ENCODE measurements at places on chromosomes 1 and 21.

DNA sequence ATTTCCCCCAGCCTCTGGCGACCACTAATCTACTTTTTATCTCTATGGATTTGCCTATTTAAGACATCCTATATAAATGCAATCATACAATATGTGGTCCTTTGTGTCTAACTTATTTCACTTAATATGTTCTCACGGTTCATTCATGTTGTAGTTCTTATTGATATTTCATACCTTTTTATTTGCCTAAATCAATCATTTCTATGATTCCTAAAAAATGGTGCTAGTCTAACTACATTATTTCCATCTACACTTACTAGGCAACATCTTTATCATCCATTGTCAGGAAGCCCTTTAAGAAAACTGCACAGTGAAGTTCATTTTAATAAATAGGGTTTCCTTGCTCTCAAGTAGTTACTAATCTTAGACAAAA lies 380 bp upstream of the FBXO28 start:
- DNase-seq = no peak

DNA sequence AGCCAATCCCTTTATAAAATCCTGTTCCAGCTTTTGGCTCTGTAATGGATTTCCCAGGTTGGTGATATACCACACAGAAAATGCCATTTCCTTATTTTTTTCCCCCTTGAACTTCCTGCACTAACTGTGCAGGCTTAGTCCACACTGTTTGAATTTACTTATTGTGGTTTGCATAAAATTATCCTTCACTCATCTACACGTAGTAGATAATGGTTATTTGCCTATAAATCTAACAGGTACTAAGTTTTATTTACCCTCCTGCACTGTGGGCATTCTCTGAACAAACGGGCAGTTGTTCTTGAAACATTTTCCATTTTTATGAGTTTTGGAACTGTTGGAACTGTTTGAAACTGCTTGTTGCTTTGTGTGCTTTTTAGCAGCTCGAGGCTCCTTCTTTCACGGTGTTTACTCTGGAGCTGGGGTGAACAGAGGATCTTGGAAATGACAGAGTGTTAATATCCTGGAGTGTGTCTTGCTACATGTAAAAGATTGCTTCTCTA lies 23.0 kb upstream of the KIFAP3 start:
- no peak for DNase-seq

DNA sequence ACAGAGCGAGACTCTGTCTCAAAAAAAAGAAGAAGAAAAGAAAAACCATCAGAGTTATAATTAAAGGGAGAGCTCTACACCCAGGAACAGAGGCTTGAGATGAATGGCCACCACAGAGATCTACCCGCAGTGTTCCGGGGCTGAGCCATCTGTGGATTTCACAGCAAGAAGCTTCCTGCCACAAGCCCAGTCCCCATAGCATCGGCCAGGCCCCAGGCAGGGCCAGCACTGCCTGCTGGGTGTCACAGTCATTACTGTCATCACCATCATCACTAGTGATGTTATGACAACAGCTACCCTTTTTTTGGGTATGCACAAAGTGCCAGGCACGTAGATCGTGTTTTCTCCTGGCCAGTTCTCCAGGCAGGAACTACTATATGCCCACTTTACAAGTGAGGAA lies 111.6 kb upstream of the VAMP3 start:
- no peak for DNase-seq

DNA sequence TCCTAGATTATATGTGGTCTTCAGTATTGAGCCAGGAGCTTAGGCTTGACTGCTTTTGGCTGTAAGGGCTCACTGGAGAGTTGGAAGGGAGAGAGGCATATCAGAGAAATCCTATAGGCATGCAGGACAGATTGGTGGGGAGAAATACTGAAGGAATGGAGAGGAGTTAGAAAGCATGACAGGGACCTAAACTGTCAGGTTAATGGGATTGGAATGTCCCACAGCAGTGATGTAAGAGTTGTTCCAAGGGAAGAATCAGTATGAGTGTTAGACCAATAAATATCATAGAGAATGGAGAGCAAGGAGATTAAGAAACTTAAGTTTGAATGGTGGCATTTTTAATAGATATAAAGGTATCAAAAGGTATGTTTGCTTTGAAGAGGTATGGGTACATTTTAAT lies 39.7 kb downstream of the SLC35A3 start:
- no peak for DNase-seq

DNA sequence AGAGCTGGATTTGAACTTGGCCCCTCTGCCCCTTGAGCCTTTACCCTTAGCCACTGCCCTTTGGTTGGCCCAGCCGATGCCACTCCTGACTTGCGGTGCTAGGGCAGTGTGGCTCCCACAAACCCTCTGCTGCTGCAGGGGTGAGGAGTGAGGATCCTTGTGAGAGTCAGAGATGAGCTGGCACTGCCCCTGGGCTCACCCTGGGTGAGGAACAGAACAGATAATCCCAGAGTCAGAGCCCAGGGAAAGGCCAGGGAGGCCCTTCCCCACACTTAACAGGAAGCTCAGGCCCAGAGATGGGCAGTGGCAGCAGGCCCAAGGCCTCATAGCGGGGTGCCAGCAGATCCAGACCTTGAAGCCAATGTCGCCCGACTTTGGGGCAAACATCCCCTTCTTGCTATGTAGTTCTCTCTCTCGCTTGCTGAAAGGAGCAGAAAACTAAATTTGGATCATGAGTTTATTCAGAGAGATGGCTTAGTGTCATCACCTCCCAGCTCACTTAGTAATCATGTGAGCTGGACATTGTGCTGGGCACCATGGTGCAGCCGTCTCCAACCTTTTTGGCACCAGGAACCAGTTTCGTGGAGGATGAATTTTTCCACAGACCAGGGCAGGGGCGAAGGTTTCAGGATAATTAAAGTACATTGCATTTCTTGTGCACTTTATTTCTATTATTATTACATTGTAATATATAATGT lies 81.4 kb downstream of the IGSF21 start:
- DNase-seq = no peak

GRCh38 chr1:202237052-202237451 lies 43.5 kb downstream of the LGR6 start:
- DNase-seq = peak; percentile 76

- DNase-seq = no peak
These were observed 171.2 kb downstream of the ETS2 start for GRCh38 chr21:38976900-38977299.

DNA sequence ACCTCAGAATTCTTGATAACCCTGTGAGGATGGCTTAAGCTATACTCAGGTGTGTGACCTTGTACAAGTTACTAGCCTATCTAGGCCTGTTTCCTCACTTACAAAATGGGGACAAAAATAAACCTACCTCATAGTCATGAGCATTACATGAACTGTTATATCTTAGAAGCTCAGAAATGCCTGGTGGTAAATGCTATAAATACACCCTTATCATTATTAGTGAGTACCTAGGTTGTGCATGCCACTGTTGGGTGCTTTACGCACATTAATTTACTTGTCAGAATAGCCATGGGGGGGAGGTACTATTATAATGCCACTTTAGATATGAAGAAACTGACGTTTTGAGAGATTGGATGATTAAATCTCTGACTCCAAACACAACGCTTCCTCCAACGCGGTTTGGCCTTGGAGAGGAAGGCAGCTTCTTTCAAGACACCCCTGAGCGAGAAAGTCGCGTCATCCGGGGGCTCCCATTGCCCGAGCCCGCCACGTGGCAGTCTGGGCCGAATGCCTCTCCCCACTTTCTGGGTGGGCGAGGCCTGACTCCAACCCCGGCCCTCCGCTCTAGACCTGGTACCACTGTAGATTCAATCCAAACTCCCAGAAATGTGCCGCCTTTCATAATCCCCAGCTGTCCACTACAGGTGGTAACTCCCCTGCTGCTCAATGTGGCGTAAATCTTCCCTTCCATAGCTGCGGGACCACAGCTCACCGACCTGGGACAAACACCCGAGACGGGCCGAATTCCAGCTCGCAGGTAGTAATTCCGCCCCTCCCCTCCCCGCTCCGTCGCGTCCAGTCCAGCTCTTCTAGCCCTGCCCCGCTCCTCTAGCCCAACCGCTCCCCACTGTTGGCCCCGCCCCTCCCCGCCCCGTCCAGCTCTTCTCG lies 771 bp upstream of the RAD54L start:
- DNase-seq = peak; percentile 82

DNA sequence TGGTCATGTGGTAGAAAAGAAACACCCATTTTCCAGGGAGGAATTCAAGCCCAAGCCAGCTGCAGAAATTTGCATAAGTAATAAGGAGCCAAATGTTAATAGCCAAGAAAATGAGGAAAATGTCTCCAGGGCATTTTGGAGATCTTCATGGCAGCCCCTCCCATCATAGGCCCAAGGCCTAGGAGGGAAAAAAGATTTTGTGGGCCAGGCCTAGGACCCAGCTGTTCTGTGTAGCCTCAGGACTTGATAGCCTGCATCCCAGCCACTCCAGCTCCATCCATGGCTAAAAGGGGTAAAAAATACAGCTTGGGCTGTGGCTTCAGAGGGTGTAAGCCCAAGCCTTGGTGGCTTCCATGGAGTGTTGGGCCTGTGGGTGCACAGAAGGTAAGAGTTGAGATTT lies 21.4 kb upstream of the LYPD8 start:
- no peak for DNase-seq

DNA sequence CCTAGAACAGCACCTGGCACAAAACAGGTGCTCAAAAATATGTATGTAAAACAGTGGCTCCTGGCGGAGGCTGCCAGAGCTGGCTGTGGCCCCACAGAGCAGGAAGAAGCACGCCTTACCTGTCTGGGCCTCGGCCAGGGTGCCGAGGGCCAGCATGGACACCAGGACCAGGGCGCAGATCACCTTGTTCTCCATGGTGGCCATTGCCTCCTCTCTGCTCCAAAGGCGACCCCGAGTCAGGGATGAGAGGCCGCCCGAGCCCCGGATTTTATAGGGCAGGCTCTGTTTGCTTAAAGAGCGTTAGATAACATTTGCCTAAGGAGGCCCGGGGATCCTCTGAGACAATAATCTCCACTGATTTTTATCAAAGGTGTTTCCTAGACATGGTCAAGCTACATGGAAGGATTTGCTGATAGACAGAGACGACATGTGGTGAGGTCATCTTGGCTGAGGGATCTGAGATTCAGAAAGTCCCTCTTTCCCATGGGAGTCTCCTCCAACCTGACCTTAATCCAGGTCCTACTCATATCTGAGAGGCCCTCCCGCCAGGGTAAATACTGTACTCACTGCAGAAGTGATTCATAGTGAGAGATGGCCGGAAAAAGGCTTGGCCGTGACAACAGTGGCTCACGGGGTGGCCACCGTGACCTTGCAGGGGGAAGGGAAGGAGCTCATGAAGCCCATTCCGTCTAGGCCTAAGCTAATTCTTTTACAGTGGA lies at the start of gene TFF1:
Gene TFF1, minus strand, starts transcription at position 244 of the 719 bp plus-strand sequence. Its CDS starts 40 bp downstream, at position 204.
- DNase-seq = no peak

GRCh38 chr1:40072142-40072541 lies 24.9 kb downstream of the PPT1 start:
- no peak for DNase-seq

DNA sequence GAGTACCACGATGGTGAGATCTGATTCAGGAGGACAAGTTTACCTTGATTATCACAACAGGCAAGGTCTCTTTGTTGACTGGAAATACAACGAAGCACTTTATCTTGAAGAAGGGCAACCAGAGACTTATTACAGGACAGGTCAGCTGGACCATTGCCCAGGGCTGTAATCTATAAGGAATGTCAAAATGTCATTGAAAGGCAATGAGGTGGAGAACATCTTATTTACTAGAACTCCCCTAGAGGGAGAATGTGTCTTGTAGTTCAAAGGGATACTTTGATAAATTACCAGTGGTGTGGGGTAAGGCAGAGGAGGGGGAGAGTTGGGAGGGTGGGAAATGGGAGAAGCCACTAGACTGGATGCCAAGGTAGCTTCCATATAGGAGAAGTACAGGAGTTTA lies 212.3 kb downstream of the NCAM2 start:
- no peak for DNase-seq

DNA sequence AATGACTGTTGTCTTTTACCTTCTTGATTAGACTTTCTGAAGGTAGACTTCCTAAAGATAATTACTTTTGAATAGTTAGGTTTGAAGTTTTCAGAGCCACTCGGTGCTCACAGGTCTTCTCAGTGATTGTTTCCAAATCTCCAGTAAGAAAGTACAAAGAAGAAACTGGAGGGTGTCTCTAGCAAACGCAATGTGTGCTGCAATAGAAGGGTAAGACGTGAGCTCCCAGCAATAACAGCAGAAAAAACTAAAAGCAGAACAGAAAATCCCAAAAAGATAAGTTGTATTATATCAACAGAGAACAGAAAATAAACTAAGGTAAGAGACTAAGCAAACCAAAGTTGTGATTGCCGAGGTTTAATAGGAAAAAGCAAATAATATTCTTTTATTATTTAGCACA lies 1.8 kb downstream of the CTTNBP2NL start:
- DNase-seq = no peak

GRCh38 chr1:92804721-92805201 lies 19.9 kb upstream of the EVI5 start:
- DNase-seq = peak; percentile 91

- DNase-seq = peak; percentile 17
These were observed 7.8 kb upstream of the MEF2D start for GRCh38 chr1:156508205-156508954.

- no peak for DNase-seq
These were observed 21.6 kb downstream of the LAMB3 start for GRCh38 chr1:209630383-209631225.

DNA sequence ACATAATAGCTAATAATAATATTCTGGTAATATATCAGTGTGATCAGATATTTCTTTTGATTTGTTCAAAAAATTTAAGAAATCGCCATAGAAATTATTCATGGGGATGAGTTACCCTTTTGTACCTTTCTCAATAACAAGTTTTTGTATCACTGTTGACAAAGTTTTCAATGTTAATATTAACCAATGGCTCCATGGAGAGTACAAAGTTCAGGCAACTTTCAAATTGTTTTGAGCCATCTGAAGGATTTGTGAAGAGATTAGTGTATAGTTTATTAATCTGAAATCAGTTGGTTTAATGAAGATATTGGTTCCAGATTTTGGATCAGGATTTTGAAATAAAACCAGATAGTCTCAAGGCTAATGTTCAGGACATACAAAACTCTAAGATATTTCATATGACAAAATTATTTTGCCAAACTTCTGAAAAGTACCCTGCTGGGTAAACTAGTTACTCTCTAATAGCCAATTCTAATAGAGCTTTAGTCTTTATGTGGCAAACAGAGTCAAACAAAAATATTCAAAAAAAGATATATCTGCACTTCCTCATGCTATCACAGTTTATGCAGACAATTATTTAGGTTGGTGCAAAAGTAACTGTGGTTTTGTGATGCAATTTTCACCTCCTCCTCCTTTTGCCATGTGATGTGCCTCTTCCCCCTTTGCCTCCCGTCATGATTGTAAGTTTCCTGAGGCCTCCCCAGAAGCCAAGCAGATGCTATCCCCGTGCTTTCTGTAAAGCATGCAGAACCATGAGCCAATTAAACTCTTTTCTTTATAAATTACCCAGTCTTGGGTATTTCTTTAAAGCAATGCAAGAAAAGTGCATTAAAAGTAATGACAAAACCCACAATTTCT lies 1105.0 kb downstream of the PLA2G4A start:
- DNase-seq = no peak
